Sigmoid colon (tissue), 7 donors: ENCODE measurements at places on chromosomes 5 and 9. TPM values are rescaled to one million over a fixed set of nuclear protein-coding genes. Genes with fewer than 3 reads are reported as not detected.

Gene OSMR
- polyA plus RNA-seq, result 12.4 TPM

Gene ZNF354C
- polyA plus RNA-seq, result 0.60 TPM

- H3K27ac ChIP-seq, result no peak overlapping the region
- DNase-seq, result no peak
- H3K27me3 ChIP-seq, result no peaks in the 10 kb centered on the region
- H3K36me3 ChIP-seq, result no peaks in the 10 kb centered on the region
- H3K4me1 ChIP-seq, result no peaks in the 10 kb centered on the region
These were observed 198.1 kb upstream of the TRPC7 start for GRCh38 chr5:136563489-136563888.

DNA sequence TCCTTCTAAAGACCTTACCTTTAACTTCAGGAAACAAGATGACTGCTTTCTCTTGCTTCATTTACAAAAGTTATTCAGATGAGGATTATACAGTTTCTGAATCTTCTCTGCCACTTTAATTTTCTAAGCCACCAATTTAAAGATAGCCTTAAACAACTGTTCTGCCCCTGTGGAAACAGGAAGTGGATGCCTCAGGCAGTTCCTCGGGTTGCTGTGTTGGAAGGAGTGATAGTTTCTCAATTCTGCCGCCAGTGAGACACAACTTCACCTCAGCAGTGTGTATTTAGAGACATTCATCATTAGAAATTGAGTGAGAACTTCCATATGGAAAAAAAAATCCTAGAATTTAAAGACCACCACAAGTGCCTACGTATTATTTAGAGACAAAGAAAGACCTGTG is 475.1 kb upstream of the WWC1 start:
- H3K4me3 ChIP-seq, result no peak overlapping the region
- no peaks in the 10 kb centered on the region for H3K4me1 ChIP-seq
- no peaks in the 10 kb centered on the region for H3K27me3 ChIP-seq
- H3K36me3 ChIP-seq, result no peaks in the 10 kb centered on the region
